Iris pigment epithelial cell (primary cell): ENCODE measurements at places on chromosomes 4 and X.

- no peak for DNase-seq
Observed at GRCh38 chr4:145219090-145219489, 38.7 kb upstream of the OTUD4 start.

- peak; percentile 94 for DNase-seq
Observed at GRCh38 chr4:83358410-83358809, 23.8 kb upstream of the HPSE start.

DNA sequence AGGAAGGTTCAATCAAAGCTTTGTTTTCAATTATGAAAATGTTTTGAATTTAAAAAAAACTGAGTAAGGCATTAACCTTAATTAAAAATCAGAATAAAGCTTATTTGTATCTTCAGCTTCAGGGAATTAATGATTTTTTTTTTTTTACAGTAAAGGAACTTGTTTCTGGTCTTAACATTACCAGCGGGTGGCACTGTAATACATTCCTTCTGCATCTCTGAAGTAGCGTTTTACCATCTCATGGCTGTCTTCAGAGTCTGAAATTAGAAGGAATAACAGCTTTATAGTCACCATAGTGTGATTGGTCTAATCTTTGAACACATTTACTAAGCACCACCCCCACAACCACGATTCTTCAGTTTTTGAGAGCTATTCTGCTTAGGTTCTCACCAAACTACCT is 102.6 kb downstream of the IL1RAPL2 start:
- peak; percentile 38 for DNase-seq

DNA sequence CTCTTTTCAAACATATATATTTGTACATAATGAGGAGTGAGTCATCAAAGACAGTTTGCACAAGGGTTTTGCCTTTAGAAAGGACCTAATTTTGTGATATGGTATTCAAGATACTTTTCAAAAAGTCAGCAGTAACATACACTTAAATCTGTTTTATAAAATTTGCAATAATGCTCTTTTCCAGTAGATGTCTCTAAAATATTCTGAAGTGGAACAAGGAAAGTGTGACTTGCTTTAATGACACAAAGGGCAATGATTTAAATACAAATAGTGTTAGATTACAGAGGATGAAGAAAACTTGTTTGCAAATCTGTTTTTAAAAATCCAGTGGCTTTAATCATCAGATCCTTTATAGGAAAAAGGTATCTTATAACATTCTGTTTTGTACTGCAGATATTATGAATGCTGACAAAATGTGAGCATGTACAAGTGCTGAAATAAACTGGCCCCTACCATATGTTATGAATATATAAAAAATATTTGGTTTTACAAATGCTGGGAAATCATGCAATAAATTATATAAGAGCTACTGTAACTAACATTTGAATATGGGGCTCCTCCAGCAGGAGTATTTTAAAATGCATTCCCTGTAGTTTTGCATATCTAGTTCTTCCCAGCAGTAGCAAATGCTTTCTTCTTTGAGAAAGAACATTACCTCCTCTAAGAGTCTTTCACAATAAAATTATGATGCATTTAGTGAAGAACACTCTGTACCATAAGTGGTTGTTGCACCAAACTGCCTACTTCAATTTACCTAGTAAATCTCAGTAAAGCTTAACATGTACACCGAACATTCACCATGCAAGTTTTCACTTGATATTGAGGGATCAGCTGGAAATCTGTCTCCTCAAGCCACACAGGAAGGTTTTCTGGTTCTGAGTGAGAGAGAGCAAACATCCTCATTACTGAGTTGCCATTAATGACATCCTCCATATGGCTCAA is 20.2 kb downstream of the MMRN1 start:
- no peak for DNase-seq

GRCh38 chr4:113146876-113147358 is 97.5 kb downstream of the ANK2 start:
- no peak for DNase-seq
